ENCODE measurements at places on chromosomes 12 and 14.
A peak's percentile ranks its signal among the peaks of the same experiment; 100 is the strongest.

GRCh38 chr14:64502887-64503433 lies 678 bp downstream of the ZBTB25 start:
- no peak for DNase-seq

DNA sequence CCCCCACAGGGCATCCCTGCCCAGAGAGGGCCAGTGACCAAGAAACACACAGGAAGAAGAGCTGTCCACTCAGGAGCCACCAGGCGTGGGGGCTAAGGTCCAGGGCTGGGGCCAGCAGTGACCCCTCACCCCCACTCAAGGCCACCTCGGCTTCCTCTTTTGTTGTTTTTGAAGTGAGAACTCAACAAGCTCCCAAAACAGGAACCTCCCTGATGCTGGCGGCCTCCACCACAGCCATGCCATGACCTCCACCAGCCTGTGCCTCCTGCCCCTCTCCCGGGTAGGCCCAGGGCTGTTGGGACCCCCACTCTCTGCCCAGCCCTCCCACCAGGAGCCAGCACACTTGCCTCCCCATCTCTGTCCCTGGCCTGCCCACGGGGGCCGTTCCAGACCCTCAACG lies 7.8 kb downstream of the AKT1 start:
- DNase-seq: no peak

- peak; percentile 8 for DNase-seq
Measured at GRCh38 chr12:17215759-17216570, 610.0 kb upstream of the LMO3 start.

GRCh38 chr12:50052964-50053363 lies 4.4 kb upstream of the ASIC1 start:
- DNase-seq: no peak

DNA sequence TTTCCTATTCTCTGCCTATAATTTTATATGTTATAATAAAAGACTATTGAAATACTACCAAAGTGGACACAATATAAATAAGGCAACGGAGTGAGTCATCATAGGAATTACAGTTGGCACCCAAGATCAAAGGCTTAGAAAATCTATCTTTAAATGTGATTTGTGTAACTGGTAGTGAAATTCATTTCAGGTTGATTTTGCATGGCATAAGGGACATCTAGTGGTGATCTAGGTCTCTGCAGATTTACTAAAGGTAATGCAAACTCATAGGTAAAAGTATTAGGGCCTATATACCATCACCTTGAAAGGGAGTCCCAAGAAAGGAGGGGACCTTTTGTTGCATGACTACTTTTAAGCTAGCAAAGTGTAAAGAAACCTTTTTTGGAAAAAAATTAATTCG lies 527.2 kb downstream of the NRXN3 start:
- peak; percentile 6 for DNase-seq

GRCh38 chr12:27751386-27752047 lies 28.5 kb upstream of the KLHL42 start:
- DNase-seq: no peak

DNA sequence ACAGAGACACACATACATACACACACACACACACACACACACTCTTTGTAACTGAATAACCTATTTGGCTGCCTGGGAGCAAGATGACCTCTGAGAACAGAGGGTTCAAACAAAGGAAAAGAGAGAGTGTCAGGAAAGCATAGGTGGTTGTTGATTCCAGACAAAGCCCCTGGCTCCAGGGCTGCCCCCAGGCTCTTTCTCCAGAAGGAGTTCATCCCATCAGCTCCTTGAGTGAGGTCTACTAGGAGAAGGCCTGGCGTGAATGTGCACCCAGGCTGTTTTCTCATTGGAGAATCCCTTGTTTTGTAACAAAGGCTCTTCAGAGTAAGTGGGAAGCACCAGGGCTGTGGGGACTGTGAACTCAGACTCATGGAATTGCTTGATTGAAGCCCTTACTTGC lies 151.9 kb downstream of the EMP1 start:
- no peak for DNase-seq

GRCh38 chr12:52215587-52216031 lies 17.4 kb upstream of the KRT7 start:
- DNase-seq: peak; percentile 92

- no peak for DNase-seq
Measured at GRCh38 chr12:59075968-59076490, 155.7 kb upstream of the LRIG3 start.

DNA sequence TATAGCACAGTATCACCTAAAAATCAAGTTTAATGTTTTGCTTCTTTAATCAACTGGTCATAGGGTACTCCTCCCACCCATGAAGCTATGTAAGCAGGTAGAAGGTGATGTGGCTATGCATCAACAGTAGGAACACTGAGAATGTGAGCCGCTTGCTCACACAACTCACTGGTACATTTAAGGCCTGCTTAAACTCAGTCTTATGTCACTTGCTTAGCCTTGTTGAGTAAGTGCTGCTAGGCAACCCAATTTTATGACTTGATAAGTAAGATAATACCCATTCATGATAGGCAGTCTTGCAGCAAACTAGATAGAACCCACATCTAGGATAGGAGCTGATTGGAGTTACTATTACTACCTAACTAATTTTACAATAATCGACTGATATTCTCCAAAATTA lies 70.0 kb upstream of the BMP4 start:
- DNase-seq: no peak

DNA sequence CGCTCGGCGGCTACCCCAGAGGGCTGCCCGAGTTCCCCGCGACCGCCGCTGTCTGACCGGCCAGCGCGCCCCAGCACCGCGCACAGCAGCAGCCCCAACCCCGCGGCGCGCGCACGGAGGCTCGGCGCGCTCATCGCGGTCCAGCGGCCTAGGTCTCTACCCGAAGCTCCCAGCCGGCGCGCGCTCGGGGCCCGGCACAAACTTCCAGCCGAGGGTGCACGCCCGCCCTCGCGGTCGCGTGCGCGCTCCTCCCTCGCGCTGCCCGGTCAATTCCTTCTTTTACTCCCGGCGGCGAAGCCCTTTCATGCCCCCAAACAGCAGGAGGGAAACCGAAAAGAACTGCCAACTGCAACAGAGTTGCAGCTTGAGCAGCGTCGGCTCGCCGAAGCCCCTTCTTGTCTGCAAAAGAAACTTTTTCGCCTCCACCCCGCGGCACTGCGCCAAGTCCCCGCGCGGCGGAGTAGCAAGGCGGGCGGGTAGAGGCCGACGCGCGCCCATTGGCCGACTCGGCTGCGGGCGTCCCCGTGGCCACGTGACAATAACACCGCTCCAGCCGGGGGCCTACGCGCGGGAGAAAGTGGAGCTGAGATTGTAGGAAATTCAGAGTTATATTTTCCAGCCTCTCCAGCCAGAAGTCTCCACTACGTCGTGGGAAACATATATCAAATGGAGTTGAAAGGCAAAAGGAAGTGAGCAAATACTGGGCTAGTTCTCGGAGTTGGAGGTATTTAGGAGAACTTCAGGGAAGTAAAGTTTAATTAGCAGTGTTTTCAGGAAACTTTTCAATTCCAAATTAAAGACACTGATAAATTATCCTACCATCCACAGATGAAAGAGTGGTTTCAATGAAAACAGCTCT lies at the start of gene LRIG3:
Gene LRIG3 (minus strand): TSS at position 403 of the 859 bp plus-strand sequence. CDS start 269 bp downstream, at position 134.
- peak; percentile 46 for DNase-seq

DNA sequence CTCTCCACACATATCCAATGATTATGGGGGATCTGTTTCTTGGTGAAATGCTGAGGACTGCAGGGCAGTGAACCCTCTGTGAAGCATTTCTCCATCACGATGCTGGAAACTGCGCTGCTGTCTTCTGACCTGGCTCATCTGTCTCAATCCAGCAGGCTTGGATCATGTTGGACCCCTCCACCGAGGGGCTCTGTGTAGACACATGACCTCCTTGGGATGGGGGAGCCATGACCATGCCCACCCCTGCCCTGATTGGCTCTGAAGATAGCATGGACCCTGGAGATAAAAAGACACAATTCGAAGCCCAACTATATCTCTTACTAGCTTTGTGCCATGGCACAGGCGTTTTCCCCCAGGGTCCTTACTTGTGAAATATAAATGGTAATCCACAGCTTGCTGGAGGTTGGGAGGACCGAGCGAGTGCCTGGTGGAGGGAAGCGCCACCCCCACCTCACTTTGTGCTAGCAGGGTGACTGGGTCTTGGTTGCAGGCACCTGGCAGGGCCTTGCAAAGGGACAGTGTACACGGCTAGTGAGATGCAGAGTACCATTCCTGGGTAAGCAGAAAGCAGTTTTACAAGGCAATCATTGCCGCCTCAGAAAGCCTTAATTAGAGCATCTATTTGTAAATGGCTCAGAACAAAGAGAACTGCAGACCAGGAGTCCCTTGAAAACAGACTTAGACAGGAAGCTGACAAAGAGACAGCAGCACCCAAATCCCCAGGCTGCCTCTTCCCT lies 2.4 kb upstream of the KRT83 start:
- no peak for DNase-seq

DNA sequence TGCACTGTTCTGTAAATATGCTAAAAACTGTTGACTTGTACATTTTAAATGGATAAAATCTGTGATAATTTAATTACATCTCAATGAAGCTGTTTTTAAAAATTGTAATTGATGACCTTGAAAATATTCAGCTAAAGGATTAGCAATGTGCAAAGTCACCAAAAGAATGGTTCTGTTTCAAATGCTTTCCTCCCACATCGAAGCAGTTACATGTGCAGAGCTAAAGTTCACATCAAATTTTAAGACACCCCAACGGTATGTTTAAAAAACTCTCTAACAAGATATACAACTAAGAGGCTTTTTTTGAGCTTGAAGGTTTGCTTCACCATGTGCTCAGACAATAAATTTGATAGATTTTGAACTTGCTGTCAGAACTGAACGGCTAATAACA lies 114.6 kb upstream of the KRAS start:
- DNase-seq: no peak

GRCh38 chr12:26114720-26115401 lies 10.0 kb downstream of the BHLHE41 start:
- no peak for DNase-seq

DNA sequence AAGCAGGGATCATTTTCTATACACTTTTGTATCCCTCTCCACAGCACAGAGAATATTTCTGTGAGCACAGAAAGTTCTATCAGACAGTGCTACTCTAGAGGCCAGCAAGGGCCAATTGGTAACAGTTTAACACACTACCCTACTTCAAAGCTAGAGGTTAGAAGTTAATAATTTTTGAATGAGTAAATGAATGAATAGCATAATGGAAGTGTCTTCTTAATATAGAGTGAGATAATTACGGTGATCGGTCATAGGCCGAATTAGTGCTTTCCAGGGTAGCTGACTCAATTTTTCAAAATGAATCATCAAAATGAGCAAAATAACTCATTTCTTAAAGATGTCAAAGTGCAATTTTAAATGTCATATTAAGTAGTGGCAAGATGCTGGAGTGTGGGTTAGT lies 67.0 kb upstream of the CCDC198 start:
- peak; percentile 53 for DNase-seq

GRCh38 chr14:65949711-65950516 lies 536.3 kb upstream of the CCDC196 start:
- DNase-seq: peak; percentile 46

DNA sequence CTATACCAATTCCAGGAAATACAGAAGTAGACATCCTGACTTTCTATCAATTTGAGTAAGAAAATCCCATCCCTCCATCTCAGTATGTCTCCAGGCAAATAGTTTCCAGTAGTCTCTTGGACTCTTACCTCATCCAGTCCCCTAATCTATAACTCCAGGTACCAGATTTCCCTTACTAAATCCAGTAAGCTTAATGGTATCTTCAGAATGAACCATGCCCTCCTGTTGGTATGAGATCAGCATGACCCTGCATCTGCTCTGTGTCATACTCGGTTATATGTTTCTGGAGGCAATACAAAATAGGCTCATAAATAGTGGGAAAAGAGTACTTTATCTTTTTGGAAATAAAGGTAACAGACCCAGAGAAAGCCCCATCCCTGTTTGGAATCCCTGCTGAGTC lies 18.4 kb downstream of the PIGH start:
- DNase-seq: no peak

GRCh38 chr14:20412411-20412810 lies 890 bp downstream of the TEP1 start:
- DNase-seq: no peak

DNA sequence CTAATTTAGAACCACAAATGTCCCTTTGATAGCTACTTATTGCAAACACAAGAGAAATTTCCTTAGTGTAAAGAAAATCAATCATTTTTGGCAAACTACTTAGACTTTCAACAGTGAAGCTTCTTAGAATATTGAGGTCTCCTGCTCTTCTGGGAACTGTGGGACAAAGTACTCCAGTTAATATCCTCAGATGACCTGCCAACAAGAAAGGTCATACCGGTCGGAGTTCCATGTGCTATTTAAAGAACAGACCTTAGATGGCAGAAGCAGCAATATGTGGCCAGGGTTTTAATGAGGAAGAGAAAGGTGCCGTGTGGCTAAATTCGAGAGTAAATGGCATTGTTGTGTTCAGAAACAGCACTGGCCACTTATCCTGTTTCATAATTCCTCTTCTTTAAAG lies 114.7 kb upstream of the AMIGO2 start:
- no peak for DNase-seq

- DNase-seq: no peak
Measured at GRCh38 chr12:85424581-85425348, 144.7 kb downstream of the ALX1 start.

GRCh38 chr12:120849765-120850164 lies 54.4 kb downstream of the SPPL3 start:
- DNase-seq: peak; percentile 50

- DNase-seq: no peak
Measured at GRCh38 chr12:11669348-11669747, 19.9 kb downstream of the ETV6 start.

DNA sequence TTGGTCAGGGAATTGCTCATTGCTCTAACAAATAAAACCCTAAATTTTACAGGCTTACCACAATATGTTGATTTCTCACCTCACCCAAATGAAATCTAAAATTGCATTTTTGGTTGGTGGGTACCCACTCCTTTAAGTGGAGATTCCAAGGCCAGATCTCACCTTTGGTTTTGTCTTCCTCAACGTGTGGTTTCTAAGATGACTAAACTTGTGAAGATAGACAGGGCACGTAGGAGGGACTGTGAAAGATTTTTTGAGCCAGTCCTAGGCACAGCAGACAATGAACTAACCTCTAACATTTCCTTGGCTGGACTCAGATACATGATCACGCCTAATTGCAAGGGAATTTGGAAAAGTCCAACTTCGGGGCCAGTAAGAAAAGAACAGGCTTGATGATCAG lies 1003.9 kb downstream of the FLRT2 start:
- no peak for DNase-seq
